Activated CD4-positive, alpha-beta T cell treated with anti-CD3 and anti-CD28 coated beads, Interleukin-2, amount 10 ng/mL, durations not matched to agents 24 days and 14 days (primary cell): ENCODE measurements at places on chromosomes 6 and 20.
A peak's percentile ranks its signal among the peaks of the same experiment; 100 is the strongest.

DNA sequence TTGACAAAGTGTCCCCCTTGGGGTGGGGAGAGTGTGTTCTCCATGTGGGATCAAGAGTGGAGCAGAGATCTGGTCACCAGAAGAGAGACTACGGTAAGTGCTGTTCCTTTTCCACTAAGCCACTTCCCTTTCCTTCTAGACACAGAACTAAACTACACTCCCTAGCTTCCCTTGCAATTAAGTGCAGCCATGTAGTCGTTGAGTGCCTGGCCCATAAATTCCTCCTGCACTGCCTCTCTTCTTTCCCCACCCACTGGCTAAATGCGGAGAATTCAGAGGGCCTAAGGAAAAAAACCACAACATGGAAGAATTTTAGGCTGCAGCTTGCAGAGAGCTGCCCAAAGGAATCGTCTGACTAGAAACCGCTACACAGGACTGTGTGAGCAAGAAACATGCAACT lies 1.5 kb downstream of the WDR27 start:
- H3K36me3 ChIP-seq = peaks cover 20% of the 10 kb centered on the region
- peak overlapping the region; percentile 19 for H3K4me3 ChIP-seq
- DNase-seq = no peak

DNA sequence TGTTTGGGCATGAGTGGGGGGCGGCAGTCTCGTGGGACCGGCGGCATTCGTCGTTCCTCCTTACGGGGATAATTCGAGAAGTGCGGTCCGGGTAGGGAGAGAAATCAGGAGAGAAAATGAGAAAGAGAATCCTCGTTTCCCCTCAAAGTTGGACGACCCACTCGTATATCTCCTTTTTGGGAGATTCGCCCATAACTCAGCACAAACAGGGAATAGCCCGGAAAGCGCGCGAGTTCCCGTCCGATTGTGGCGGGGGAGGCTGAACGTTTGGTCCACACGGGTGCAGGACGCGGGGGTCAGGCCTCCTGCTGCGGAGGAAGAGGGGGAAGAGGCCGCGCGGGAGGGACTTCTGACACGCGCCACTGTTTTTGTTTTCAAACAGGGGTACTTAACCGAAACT lies 42.4 kb downstream of the POPDC3 start:
- no peaks in the 10 kb centered on the region for H3K36me3 ChIP-seq
- no peak for DNase-seq
- peaks cover 76% of the 10 kb centered on the region for H3K27me3 ChIP-seq
- H3K4me3 ChIP-seq = peak overlapping the region; percentile 68
- no peak overlapping the region for H3K27ac ChIP-seq

- H3K27me3 ChIP-seq = peaks cover 26% of the 10 kb centered on the region
- no peak overlapping the region for H3K27ac ChIP-seq
- H3K4me1 ChIP-seq = no peaks in the 10 kb centered on the region
Observed at GRCh38 chr20:47792021-47792618, 6.8 kb upstream of the SULF2 start.

DNA sequence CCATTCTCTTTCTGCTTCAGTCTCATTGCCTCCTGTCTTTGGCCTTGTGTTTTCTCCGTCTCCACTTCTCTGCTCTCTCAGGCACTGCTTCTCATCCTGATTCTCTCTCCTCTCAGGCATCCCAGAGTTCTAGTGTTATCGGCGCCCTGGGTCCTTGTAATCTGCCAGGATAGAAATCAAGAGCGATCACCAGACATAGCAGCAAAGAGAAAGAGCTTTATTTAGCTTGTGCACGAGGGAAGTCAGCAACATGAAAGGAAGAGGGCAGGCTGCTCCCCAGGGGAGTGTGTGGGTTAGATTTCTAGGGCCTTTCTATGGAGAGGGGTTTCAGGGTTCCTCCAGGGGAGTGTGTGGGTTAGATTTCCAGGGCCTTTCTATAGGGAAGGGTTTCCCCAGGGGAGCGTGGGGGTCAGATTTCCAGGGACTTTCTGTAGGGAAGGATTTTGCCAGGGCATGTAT lies 32.5 kb downstream of the SUN5 start:
- peaks cover 3% of the 10 kb centered on the region for H3K36me3 ChIP-seq
- no peaks in the 10 kb centered on the region for H3K27me3 ChIP-seq
- peaks cover 38% of the 10 kb centered on the region for H3K4me1 ChIP-seq
- no peak overlapping the region for H3K4me3 ChIP-seq
- H3K27ac ChIP-seq = no peak overlapping the region
- peak; percentile 80 for DNase-seq

- H3K27me3 ChIP-seq = peaks cover 4% of the 10 kb centered on the region
- no peak for DNase-seq
- H3K4me1 ChIP-seq = no peaks in the 10 kb centered on the region
- no peaks in the 10 kb centered on the region for H3K36me3 ChIP-seq
- H3K27ac ChIP-seq = no peak overlapping the region
Observed at GRCh38 chr20:48008850-48009515, 223.7 kb upstream of the SULF2 start.

GRCh38 chr6:147058786-147059385 lies 145.3 kb upstream of the STXBP5 start:
- no peaks in the 10 kb centered on the region for H3K4me1 ChIP-seq
- no peak overlapping the region for H3K27ac ChIP-seq
- no peak for DNase-seq
- H3K36me3 ChIP-seq = no peaks in the 10 kb centered on the region
- no peak overlapping the region for H3K4me3 ChIP-seq
- no peaks in the 10 kb centered on the region for H3K27me3 ChIP-seq

DNA sequence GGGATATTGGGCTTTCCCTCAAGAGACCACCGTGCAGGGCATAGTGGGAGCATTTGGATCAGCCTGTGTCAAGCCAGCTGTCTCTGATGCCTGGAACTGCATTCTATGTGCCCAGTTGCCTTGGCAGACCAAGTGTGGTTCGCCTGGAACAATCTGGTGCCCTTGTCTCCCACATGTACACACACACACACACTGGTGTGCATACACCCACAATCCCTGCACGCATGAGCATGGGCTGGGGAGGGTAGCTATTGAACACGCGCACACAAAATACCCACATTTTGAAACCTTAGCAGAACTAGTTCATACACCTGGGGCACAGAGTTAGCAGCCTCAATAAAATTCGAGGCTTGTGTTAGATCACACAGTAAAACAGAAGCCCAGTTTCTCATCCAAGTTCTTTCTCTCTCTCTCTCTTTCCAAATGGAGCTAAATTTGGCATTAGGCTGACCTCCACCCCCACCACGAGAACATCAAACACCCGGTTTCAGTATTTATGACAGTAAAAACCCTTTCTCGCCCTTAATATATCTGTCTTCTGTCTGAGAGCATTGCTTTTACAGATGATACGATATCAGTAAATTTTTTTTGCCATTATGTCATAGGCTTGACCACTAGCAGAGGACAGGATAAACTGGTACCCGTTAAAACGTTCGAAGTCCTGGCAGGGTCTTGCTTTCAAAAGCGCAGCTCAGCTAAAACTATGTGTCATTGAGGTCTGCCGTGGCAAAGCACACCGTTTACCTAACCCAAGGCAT lies 18.2 kb upstream of the NFATC2 start:
- peaks cover 51% of the 10 kb centered on the region for H3K27me3 ChIP-seq
- peaks cover 19% of the 10 kb centered on the region for H3K4me1 ChIP-seq
- H3K4me3 ChIP-seq = peak overlapping the region; percentile 48
- no peaks in the 10 kb centered on the region for H3K36me3 ChIP-seq
- H3K27ac ChIP-seq = no peak overlapping the region

- peaks cover 49% of the 10 kb centered on the region for H3K27me3 ChIP-seq
- no peaks in the 10 kb centered on the region for H3K36me3 ChIP-seq
- peaks cover 24% of the 10 kb centered on the region for H3K4me1 ChIP-seq
- DNase-seq = no peak
- no peak overlapping the region for H3K4me3 ChIP-seq
Observed at GRCh38 chr20:31608251-31608945, 3.3 kb downstream of the ID1 start.

- peaks cover 27% of the 10 kb centered on the region for H3K4me1 ChIP-seq
- H3K27ac ChIP-seq = peak overlapping the region; percentile 67
- peaks cover 10% of the 10 kb centered on the region for H3K27me3 ChIP-seq
- H3K4me3 ChIP-seq = peak overlapping the region; percentile 72
- peak; percentile 75 for DNase-seq
Observed at GRCh38 chr20:21559305-21559704, 45.4 kb upstream of the NKX2-2 start.

- no peak for DNase-seq
- H3K36me3 ChIP-seq = no peaks in the 10 kb centered on the region
- peaks cover 23% of the 10 kb centered on the region for H3K27me3 ChIP-seq
- no peak overlapping the region for H3K27ac ChIP-seq
- H3K4me1 ChIP-seq = no peaks in the 10 kb centered on the region
- no peak overlapping the region for H3K4me3 ChIP-seq
Observed at GRCh38 chr20:23242104-23242503, 108.5 kb upstream of the NXT1 start.

DNA sequence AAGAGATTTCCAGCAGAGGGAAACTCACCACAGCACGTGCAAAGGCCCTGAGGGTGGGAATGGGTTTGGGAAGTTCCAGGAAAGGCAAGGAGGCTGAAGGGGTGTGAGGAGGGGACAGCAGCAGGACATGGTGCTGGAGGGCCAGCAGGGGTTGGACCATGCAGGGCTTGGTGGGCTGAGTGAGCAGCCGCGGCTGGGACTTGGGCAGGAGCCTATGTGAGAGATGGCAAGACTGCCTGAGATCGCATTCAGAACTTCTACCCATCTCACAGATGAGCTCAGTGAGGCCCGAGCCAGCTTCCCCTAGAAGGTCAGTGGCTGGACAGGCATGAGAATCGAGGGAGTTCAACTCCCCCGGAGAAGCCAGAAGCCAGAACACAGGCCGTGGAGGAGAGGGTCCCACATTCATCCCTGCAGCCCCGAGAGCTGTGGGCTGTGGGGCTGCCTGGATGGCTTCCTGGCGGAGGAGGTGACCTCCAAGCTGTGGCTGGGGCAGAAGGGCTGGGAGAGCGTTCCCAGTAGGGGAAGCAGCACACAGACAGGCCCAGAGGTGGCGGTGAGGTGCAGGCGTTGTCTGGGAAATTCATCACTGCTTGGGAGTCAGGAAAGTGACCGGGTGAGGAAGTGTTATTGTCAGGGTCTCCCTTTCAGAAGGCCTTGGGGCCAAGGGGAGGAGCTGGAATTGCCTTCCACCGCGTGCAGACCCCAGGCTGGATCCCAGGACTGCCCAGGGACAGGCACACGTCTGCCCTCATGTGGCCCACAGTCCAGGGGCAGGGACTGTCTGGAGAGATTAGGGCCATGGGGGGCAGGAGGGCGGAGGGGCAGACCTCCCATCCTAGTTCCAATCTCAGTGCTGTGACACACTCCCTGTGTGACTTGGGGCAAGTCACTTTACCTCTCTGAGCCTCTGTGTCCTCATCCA lies 103.8 kb downstream of the CEBPB start:
- DNase-seq = no peak
- H3K4me1 ChIP-seq = peaks cover 31% of the 10 kb centered on the region
- H3K27ac ChIP-seq = no peak overlapping the region
- no peaks in the 10 kb centered on the region for H3K36me3 ChIP-seq

DNA sequence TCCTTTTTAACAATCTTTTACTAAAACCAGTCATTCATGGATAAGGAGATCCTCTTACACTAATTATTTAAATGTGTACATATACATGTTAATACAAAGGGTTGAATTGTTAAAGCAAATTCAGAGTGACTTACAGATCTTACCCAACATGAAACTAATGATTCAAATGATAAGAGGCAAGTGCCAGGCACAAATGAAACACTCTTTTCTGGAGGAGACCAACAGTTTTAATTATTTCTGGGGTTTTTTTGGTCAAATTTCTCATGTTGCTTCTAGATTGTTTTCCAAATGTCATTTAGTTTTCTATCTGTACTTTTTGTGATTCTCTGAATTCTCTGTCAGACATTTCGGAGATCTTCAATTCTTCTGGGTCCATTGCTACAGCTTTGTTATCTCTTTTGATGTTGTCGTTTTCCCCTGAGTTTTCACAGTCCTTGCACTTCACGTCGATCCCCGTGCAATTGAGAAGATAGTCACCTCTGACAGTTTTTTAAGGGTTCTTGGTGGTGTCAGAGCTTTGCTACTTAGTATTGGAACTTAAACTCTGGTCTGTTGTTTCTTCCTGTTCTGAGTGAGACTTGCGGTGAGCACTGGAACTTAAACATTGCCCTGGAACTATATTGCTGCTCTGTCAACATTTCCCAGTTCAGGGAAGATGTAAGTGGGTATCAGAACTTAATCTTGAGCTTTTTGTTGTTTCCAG lies 23.2 kb downstream of the MAS1 start:
- H3K4me3 ChIP-seq = no peak overlapping the region
- no peaks in the 10 kb centered on the region for H3K36me3 ChIP-seq
- H3K27ac ChIP-seq = peak overlapping the region; percentile 2
- H3K4me1 ChIP-seq = peaks cover 8% of the 10 kb centered on the region
- no peak for DNase-seq
- peaks cover 24% of the 10 kb centered on the region for H3K27me3 ChIP-seq

DNA sequence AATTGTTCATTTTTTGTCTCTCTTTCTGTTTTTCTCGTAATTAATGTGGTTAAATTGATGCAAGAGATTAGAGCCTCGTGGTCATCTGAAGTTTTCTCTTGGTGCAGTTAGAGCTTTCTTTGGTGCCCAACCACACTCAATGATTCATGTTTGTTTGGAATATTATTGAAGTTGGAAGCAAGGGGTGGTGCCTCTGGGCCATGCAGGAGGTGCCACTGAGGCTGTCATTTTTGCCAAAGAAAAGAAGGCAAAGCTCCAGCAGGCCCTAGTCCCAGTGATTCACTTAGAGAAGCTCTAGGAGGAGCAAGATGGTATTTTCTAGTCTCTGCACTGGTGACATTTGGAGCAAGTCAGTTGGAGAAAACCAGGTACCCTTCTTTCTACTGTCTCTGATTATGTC lies 144.5 kb upstream of the RALGAPA2 start:
- peaks cover 8% of the 10 kb centered on the region for H3K27me3 ChIP-seq
- no peaks in the 10 kb centered on the region for H3K4me1 ChIP-seq
- no peak for DNase-seq
- no peaks in the 10 kb centered on the region for H3K36me3 ChIP-seq
- no peak overlapping the region for H3K27ac ChIP-seq

DNA sequence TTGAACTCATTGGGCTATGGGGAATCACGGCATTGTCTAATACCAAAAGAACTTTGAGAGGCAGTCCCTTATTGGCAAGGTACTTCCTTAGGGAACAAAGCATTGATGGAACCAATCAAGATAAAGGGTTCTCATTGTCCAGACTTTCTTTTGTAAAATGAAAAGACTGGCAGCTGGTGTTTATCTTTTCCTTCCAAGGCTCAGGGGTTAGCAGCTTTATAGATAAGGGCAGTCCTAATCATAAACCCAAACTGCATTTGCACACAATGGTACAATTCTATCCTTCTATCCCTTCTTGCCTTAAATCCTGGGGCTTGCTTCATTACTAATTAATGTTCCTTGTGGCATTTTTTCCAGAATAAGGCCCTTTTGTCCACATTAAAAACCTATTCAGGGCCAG lies 28.6 kb downstream of the CDK19 start:
- H3K4me1 ChIP-seq = peaks cover 16% of the 10 kb centered on the region
- H3K27me3 ChIP-seq = no peaks in the 10 kb centered on the region
- H3K4me3 ChIP-seq = no peak overlapping the region
- DNase-seq = no peak
- H3K36me3 ChIP-seq = peaks cover 22% of the 10 kb centered on the region

- H3K4me3 ChIP-seq = no peak overlapping the region
- peaks cover 2% of the 10 kb centered on the region for H3K36me3 ChIP-seq
- DNase-seq = no peak
- peaks cover 10% of the 10 kb centered on the region for H3K27me3 ChIP-seq
- no peak overlapping the region for H3K27ac ChIP-seq
Observed at GRCh38 chr20:3749087-3749688, 16.7 kb downstream of the HSPA12B start.
